ENCODE measurements at places on chromosomes 11 and 22.
A peak's percentile ranks its signal among the peaks of the same experiment; 100 is the strongest.

DNA sequence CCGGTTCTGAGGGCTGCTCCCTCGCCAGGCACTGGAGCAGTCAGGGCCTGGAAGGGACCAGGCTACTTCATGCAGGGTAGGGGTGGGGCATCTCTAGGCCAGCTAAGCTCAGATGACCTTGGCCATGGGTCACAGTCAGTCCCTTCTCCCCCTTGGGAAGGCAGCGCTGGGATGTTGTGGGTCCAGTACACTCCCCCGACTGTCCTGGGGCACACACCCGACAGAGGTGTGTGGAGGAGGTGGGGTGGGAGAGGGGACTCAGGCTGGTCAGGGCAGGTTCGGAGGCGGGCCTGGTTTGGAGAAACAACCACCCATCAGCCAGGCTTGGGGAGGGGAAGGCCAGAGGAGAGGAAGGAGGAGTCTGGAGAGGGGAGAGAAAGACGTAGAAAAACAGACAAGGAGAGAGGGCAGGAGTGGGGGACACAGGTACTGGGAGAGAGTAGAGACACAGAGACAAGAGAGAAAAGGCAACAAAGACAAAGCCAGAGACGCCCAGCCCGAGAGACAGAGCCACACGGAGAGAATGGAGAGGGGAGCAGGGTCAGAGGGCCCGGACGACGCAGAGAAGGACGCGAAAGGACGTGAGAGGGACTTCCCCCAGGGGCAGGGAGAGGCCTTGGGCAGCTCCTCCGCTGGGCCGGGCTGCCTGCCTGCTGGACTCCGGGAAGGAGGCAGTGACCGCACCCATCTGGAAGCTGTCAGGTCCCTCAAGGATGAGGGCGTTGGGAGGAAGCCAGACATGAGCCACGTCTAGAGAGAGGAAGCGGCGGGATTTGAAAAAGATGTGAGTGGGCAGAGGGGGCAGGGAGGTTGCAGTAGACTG lies 30.6 kb upstream of the TSKU start:
- no peaks in the 10 kb centered on the region for H3K27me3 ChIP-seq
- DNase-seq = peak; percentile 94
- no peaks in the 10 kb centered on the region for H3K36me3 ChIP-seq
- peak overlapping the region; percentile 13 for H3K4me3 ChIP-seq
- peak overlapping the region; percentile 34 for H3K27ac ChIP-seq

GRCh38 chr11:35785287-35786167 lies 123.0 kb downstream of the TRIM44 start:
- H3K27me3 ChIP-seq = no peaks in the 10 kb centered on the region
- peaks cover 17% of the 10 kb centered on the region for H3K4me1 ChIP-seq
- no peak for DNase-seq
- no peak overlapping the region for H3K27ac ChIP-seq
- H3K4me3 ChIP-seq = no peak overlapping the region
- no peaks in the 10 kb centered on the region for H3K36me3 ChIP-seq

- H3K4me3 ChIP-seq = no peak overlapping the region
- H3K36me3 ChIP-seq = no peaks in the 10 kb centered on the region
- no peak for DNase-seq
- no peaks in the 10 kb centered on the region for H3K4me1 ChIP-seq
These were observed 13.4 kb downstream of the SEC14L4 start for GRCh38 chr22:30492144-30492543.

DNA sequence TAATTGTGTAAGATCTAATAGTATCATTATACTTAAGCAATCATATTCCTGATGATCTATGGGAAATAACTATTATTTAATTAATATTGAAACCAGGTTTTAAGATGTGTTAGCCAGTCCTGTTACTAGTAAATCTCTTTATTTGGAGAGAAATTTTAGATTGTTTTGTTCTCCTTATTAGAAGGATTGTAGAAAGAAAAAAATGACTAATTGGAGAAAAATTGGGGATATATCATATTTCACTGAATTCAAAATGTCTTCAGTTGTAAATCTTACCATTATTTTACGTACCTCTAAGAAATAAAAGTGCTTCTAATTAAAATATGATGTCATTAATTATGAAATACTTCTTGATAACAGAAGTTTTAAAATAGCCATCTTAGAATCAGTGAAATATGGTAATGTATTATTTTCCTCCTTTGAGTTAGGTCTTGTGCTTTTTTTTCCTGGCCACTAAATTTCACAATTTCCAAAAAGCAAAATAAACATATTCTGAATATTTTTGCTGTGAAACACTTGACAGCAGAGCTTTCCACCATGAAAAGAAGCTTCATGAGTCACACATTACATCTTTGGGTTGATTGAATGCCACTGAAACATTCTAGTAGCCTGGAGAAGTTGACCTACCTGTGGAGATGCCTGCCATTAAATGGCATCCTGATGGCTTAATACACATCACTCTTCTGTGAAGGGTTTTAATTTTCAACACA lies 6.4 kb downstream of the BIRC3 start:
- H3K4me3 ChIP-seq = no peak overlapping the region
- no peak for DNase-seq

DNA sequence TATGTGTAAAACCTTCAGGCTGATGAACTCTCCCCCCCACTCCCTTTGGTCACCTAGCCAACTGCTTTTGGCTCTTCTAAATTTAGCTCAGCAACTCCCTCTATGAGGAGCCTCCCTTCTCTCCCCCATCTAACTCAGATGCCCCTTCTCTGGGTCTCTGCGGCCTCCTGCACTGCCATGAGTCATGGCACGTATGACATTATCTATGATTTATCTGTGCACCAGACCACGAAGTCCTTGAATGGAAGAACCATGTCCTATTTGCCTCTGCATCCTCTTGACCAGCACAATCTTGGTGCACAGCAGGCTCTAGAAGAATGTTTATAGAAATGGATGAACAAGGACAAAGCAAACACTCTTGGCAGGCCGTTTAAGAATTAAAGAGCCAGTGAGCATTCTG lies 46.0 kb downstream of the RPL27A start:
- H3K4me3 ChIP-seq = no peak overlapping the region
- no peak for DNase-seq
- H3K27ac ChIP-seq = no peak overlapping the region

GRCh38 chr22:24208012-24208749 lies 26.9 kb downstream of the SUSD2 start:
- H3K4me1 ChIP-seq = peaks cover 27% of the 10 kb centered on the region
- H3K27ac ChIP-seq = peak overlapping the region; percentile 74
- no peaks in the 10 kb centered on the region for H3K36me3 ChIP-seq
- no peaks in the 10 kb centered on the region for H3K27me3 ChIP-seq
- no peak overlapping the region for H3K4me3 ChIP-seq
- no peak for DNase-seq
